Myocyte (in vitro differentiated cells): ENCODE measurements at places on chromosomes 5 and 9. TPM values are rescaled to one million over a fixed set of nuclear protein-coding genes. Genes with fewer than 3 reads are reported as not detected.
A peak's percentile ranks its signal among the peaks of the same experiment; 100 is the strongest.

DNA sequence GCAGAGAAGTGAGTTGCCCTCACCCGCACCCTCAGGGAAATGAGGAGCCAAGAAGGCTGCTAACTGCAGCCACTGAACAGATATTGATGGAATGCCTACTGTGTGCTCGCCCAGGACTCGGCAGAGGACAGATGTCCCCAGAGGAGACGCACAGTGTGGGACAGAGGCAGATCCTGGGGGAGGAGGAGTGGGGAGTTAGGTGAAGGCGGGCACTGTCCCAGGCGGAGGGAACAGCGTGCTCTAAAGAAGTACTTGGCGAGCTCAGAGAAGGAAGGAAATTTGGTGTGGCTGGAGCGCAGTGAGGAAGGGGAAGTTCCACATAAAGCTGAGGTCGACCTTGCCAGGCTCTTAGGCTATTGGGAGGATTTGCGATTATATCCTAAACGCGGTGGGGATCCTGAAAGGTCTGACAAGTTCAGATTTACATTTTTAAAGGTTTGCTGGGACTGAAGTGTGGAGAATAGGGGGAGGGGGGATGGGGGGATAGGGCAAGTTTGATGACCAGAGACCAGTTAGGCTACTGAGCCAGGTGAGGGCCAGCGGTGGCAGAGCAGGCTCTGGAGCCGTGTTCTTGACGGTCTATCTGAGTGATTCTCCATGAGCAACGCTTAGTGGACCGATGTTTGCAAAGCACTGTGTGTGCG, 23.6 kb upstream of the CERCAM start:
- no peak for DNase-seq

- no peak for DNase-seq
These were observed 9.4 kb downstream of the MYOZ3 start for GRCh38 chr5:150670275-150670947.

The MVB12B gene
- total RNA-seq = 4.3 and 4.9 TPM in 2 replicates

The SHOC1 gene
- not detected in 2 replicates for total RNA-seq

DNA sequence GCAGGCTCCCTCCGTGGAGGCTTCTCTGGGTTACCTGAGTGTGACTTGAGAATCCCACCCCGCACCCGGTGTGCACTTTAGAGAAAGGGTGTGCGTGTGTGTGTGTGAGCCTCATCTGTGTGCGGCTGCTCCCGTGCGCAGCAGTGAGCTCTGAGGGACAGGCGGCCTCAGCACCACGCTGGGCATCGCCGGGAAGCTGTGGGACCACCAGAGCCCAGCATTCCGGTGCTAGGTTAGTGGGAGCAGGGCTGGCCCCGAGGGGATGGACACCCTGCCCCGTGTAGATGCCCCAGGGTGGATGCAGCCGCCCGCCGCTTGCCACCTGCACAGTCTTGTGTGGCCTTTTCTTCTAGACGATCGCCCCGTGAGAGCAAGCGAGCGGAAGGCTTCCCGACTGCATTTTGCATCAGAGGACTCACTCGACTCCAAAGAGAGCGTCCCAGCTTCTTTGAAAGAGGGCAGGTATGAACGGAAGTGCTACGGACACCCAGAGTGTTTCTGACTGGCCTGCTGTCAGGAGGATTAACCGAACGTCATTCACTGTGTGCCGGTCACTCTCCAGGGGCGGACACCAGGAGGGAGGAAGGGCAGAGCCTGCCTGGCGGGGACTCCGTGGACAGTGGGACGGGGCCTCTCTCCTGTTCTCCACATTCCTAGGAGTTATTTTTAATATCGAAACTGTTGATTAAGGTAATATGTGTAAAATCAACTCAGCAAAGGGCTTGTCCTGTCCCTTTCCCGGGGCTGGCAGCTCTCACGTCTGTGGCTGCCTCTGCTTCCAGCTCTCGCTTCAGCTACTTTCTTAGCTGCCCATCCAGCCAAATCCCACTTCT, 12.2 kb downstream of the CEP72 start:
- no peak for DNase-seq

DNA sequence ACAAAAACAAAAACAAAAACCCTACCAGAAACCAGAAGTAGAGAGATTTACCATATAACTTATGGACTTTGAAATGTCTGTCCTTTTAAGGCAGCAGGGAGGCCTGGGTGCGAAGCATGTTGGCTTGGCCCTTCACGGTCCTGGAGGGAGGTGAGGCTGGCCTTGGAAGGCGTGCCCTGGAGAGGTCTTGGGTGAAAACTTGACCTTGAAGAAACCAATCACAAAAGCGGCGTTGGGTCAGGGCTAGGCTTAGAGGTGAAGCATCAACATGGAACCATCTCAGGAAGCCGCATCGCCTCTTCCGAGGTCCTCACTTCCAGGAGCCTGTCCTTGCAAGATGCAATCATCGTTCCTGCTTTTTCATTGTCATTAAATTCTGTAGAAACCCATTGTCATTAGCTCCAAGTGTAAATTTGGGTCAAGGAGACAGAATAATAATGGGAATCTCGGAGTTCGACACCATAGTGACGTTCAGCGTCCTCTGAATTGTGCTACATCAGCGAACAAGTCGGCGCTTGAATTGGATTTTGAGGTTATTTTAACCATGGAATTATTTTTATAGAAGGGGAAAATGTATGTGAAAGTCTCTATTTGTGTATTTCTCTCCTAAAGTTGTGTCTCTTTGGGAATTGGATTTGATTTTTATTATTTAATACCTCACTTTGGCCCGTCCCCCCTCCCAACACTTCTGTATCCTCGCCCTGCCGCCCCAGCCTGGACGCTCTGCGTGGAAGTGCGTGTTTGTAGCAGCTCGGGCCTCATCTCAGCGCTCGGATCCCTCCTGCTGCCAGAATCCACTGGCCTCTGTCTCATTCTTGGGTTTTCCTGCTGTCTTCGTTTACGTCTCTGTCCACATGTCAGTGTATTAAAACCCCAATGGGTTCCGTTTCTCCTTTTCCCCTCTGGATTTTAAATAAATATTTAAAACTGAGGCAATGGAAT, 11.1 kb upstream of the ORM1 start:
- DNase-seq = no peak

GRCh38 chr9:1026219-1026618, 23.9 kb upstream of the DMRT2 start:
- DNase-seq = no peak

DNA sequence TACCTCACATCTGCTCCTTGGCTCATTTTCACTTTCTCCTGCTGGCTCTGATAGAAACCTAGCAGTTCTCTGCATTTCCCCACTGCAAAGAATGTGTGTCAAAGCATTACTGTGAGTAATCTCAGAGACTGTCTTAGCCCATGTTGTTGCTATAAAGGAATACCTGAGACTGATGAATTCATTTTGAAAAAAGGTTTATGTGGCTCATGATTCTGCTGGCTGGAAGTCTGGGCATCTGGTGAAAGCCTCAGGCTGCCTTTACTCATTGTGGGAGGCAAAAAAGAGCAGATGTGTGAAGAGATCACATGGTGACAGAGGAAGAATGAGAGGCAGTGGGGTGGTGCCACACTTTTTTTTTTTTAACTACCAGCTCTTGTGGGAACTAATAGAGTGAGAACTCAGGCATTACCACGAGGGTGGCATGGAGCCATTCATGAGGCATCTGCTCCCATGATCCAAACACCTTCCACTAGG, 191.6 kb upstream of the CTNND2 start:
- no peak for DNase-seq

The ADAMTS19 gene
- not detected in 2 replicates for total RNA-seq

The RBM22 gene
- total RNA-seq = 35.0 and 40.9 TPM in 2 replicates

The SLC36A2 gene
- total RNA-seq = not detected in 2 replicates

The TXNDC8 gene
- total RNA-seq = not detected in 2 replicates

The RFK gene
- total RNA-seq = 25.6 and 30.6 TPM in 2 replicates

The PPIC gene
- 44.3 and 57.6 TPM in 2 replicates for total RNA-seq

DNA sequence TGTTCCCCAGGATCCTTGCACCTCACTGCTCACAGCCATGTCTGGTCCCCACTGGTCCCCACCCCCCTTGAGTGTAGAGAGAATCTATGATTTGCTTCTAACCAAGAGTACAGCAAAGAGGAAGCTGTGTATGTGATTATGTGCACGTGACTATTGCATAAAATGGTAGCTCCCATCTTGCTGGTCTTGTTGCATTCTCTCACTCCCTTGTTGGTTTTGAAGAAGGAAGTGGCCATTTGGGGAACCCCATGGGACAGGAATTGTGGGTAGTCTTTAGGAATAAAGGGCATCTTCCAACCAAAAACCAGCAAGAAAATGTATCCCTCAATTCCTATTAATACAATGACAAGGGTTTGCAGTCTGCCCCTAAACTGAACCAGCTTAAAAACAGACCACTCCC, 5.2 kb upstream of the FCN2 start:
- no peak for DNase-seq

GRCh38 chr5:5483880-5484598, 61.6 kb downstream of the ICE1 start:
- no peak for DNase-seq

- DNase-seq = no peak
These were observed 97.4 kb downstream of the PPP2R2B start for GRCh38 chr5:146781157-146781556.

DNA sequence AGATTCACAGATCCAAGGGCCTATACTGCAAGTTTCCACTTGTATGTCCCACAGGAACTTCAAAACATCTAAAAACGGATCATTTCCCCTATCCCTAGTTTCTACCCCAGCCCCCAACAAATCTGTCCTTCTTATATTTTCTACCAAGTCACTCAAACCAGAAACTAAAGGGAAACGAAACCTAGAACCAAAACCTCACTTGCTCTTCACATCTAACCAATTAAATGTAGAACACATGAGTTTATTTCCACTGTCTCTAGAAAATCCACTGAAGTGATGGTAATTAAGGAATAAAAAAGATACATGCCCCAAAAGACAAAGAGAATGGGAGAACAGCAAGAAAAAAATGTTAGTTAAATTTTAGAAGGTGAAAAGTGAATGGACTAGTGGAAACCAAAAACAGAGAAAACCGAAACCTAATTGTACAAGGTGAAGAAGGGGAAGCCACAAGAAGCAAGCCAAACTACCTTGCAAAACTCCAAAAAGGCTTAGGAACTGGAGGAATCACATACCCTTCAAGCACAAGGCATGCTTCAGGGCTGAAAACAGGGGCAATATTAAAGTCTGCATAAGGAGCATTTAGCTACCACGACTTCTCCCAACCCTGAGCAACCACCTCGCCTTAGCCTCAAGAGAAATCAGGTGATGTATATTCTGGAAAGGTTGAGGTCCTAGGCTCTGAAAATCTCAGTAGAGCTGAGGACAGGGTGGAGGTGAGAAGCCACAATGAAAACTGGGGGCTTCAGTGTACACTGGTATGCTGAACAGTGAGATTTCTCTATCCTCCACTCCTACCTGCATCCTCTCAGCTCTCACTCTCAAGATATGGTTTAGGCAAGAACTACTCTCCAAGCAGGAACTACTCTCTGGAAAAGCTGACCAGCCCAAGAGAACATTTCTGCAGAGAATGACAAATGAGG, 11.1 kb downstream of the SMU1 start:
- no peak for DNase-seq

DNA sequence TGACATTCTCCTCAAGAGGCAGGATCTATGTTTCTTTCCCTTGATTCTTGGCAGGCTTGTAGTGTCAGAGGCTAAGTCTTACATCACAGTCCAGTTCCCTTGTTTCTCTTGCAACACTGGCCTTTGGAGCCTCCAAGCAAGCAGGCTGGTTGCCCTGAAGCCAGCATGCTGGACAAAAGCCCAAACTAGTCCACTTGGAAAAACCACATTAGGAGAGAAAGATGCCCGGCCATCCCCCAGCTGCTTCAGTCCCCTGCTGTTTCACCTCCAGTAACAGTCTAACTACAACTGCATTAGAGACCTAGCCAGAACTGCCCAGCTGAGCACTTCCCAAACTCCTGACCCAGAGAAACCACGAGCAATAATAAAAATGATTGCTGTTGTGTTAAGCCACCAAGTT, 87.6 kb downstream of the ADAMTS6 start:
- peak; percentile 95 for DNase-seq

The MRPL36 gene
- 26.2 and 26.4 TPM in 2 replicates for total RNA-seq

DNA sequence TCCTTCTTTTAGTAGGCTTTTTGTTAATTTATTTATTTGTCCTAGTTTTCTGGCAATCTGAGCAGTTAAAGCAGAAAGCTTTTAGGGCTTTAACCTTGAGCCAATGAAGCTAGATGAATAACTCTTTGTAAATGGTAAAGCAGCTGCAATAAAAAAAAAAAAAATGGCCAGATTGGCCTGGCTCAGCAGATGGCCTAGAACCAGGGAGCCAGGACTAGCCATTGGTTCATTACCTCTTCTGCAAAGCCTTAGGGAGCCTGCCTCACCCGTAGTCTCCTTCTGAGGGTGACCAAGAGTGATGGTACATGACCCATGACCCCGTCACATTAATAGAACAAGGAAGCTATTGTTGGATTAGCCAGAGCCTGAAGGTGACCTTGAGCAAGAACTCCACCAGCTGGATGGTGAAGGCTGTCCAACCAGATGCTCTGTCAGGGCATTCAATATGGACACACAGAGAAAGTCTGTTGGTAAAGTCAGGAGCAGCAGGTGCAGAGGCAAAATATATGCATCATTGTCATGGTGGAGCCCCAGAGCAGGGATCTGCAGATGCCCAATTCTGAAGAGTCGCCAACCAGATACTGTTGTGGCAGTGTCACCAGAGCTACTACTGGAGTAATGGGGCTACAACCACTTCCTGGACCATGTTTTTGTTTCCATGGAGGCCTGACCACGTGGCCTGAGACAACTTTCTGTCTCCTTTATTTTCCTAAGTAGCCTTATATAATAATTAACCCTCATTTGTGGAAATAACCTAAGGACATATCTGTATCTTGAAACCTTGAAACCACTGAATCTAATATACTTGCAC, 100.7 kb downstream of the MTX3 start:
- DNase-seq = no peak

DNA sequence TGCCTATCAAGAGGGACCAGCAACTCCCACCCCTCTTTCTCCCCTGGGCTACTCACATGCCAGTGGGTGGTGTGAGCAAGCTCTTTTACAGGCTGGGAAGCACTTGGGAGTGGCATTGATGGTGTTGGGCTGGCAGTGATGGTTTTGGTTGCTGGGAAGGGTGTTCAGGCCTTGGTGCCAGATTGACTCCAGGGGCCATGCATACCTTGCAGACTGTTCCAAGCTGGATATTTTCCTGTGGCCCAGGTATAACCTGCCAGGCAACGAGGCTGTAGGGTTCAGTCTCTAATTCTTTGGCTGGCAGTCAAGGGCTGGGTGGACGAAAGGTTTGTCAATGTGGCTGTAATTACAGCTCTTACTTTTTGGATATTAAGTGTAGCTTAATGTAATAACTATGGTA, 177.3 kb downstream of the MACROH2A1 start:
- no peak for DNase-seq

DNA sequence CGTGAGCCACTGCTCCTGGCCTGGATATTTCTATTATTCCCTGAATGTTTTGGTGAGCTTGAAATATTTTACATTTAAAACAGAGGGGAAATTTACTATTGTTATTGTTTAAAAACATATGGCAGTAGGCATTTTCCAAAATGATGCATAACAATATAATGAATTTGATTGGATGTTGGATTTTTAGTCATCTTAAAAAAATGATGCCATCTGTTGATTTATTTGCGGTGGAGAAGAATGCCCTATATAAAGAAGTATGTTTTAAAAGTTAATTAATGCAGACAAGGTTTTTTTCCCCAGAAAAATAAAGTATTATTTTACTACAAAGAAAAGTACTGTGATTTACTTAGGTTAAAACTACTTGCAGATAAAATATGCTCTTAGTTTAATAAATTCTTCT, 33.4 kb upstream of the ARRDC3 start:
- DNase-seq = no peak
